ENCODE measurements at places on chromosomes 13 and 19.

DNA sequence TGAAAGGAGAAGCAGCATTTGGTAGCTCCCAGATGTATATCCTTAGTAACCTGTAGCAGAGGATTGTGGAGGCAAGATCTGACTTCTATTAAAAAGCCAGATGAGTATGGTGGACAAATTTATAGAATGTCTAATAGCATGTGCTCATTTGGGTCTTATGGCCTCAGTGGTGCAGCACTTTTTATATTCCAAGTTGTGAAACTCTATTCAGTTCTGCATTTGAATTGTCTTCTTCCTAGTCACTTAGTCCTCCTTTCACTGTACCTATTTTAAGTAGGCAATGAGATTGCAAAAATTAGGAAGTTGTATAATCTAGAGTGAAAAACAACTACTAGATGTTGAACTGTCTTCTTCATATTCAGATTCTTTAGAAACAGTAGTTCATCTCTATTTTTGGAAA, 412.5 kb upstream of the PCDH9 start:
- no peak for DNase-seq

DNA sequence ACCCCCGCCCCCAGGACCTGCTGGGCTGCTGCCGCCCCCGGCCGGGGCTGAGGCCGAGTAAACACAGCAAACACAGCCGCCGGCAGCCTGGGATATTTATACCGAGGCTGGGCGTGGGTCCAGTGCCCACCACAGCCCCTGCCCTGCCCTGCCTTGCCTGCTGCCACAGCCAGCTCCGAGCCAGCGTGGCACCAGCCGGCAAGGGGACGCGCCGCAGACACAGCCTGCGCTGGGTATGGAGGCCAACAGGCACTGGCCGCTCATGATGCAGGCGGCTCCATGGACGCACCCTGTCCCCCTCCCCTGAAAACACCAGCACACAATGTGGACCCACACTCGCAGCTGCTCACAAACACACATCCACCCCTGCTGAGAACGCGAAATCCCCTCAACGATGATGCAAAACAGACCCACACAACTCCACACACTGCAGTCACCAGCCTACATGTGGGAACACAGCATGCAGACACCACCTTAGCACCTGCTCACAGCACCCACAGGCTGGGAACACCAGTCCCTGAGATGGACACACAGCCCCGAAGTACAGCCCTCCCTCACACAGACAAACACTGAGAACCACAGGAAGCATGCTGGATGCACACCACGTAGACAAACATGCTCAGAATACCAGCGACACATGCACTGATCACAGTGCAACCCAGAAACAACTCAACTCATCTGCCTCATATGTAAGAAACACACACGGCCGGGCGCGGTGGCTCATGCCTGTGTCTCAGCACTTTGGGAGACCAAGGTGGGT, 16.2 kb downstream of the CCDC97 start:
- DNase-seq: no peak

GRCh38 chr13:105719859-105720258, 815.6 kb downstream of the EFNB2 start:
- no peak for DNase-seq

DNA sequence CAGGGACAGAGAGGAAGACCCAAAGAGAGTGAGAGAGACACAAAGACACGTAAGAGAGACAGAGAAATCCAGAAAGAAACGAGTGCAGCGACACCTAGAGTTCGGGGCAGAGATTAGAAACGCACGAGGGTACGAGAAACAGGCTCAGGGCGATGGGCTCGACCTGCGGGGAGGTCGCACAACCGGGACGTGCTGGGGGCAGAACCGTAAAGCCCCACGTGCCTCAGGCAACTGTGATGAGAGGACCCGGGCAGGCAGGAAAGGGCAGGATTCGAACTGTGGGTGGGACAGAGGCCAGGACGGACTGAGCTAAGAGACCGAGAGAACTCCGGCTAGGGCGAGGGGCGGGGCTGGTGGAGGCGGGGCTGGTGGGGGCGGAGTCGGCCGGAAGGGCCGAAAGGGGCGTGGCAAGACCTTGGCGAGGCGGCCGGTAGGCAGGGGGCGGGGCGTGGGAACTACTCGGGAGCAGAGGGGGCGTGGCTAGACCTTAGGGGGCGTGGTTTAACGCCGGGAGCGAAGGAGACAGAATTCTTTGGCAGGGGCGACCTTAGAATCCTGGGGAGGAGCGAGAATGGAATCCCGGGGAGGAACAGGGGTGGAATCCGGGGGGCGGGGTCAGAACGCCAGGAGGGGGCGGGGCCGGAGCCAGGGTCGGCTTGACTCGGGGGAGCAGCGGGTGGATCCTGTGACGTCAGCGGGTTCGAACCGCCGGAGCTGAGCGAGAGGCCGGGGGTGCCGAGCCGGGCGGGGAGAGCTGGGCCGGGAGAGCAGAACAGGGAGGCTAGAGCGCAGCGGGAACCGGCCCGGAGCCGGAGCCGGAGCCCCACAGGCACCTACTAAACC, at the start of gene NECTIN2:
Gene NECTIN2, plus strand, starts transcription at position 686 of the 843 bp plus-strand sequence. CDS start 229 bp downstream, outside the sequence.
- peak; percentile 83 for DNase-seq

DNA sequence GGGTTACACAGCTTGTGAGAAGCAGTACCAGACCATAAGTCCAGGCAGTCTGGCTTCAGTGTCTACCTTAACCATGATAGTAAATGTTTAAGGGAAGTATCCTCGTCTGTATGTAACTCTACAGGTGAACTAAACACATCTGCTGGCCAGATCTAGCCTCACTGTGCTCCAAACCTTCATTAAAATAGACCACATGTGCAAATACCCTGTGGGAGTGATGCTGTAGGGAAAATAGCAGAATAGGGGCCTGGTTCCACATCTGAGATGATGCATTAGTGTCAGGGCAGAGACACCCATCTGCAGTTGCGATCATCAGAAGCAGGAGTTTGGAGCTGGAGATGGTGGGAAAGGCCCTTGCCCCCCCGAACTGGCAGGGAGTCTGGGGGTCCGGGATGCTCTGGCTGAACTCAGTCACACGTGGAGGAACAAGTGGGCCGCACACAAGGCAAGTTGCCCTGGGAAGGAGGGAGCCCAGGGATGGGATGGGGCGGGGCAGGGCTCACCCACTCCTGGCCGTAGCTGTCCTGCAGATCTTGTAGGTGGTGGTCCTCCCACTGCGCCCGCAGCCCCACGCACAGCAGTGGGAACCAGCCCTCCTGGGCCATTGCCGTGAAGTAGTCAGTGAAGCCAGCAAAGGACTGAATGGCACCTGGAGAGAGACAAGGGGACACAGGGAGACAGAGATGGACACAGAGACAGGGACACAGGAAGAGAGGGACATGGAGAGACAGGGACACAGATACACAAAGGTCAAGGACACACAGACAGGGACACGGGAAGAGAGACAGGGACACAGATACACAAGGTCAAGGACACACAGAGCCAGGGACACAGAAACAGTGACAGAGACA, 7.3 kb downstream of the TMEM147 start:
- no peak for DNase-seq

- no peak for DNase-seq
Observed at GRCh38 chr13:77000475-77000874, 8.6 kb downstream of the CLN5 start.

DNA sequence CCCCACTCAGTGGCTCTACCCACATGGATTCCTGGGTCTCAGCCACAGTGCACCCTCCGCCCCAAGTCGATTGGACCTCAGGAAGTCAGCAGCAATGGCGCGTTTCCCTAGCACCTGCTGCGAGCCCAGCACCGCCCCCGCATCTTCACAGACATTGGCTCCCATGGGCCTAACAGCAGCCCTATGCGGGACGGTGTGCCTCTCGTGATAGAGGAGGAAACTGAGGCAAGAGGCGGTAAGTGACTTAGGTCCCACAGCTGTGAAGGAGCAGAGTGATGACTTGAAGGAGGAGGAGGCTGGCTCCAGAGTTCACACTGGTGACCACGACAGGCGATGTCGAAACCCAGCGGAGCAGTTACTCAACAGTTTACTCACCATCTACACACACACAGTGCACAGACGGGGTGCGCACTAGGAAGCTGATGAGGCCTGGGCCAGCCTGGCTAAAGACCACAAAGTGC, 104.5 kb upstream of the SOX1 start:
- DNase-seq: no peak

DNA sequence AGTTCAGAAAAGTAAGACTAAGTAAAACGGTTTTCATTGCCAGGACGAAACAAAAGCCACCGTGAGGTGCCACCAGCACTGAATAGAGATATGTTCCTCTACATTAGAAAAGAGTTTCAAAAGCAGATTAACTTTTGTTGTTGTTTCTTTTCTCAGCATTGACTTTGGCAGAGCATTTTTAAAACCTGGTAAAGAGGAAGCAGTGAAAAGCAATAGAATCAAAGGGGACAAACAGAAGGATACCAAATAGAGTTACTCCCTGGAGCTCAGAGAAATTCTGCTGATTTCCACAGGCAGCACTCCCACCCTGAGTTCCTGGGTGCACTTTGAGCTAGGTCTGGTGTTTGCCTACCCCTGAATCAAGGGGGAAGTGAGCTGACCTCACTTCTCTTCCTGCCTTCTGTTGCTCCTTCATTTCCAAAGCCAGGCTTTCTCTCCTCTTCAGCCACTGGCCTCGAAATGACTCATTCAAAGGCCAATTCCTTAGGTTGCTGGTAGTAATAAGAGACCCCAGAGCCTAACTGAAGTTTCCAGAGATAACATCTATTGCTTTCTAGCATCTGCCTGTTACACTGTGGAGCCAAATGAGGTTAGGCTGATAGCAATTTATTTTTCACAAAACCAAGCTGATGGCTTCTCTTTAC, 11.3 kb upstream of the ERICH6B start:
- no peak for DNase-seq

GRCh38 chr13:19927117-19927748, 31.3 kb upstream of the ZMYM2 start:
- no peak for DNase-seq

- DNase-seq: no peak
Observed at GRCh38 chr19:46289724-46290619, 6.9 kb upstream of the HIF3A start.

GRCh38 chr13:24183741-24184182, 23.2 kb downstream of the SPATA13 start:
- no peak for DNase-seq

GRCh38 chr19:16016226-16017137, 59.8 kb upstream of the TPM4 start:
- no peak for DNase-seq

GRCh38 chr13:81017513-81018152, 676.7 kb upstream of the SPRY2 start:
- no peak for DNase-seq

Data from stimulated activated naive CD4-positive, alpha-beta T cell treated with Interleukin-2 at 50 U/mL for 16 hours (primary cell).